ENCODE measurements at places on chromosomes 5 and 9. TPM values are rescaled to one million over a fixed set of nuclear protein-coding genes. Genes with fewer than 3 reads are reported as not detected.
A peak's percentile ranks its signal among the peaks of the same experiment; 100 is the strongest.

PCDHA9 gene
- total RNA-seq: 2.5 TPM

RLN1 gene
- total RNA-seq: not detected

PCDHA12 gene
- 18.7 TPM for total RNA-seq

- DNase-seq: no peak
These were observed 17.2 kb downstream of the OR2S2 start for GRCh38 chr9:35940458-35941407.

- no peak for DNase-seq
These were observed 1.9 kb downstream of the LRRC14B start for GRCh38 chr5:192970-193831.

- DNase-seq: no peak
These were observed 202.4 kb downstream of the GLIS3 start for GRCh38 chr9:4097515-4097914.

DNA sequence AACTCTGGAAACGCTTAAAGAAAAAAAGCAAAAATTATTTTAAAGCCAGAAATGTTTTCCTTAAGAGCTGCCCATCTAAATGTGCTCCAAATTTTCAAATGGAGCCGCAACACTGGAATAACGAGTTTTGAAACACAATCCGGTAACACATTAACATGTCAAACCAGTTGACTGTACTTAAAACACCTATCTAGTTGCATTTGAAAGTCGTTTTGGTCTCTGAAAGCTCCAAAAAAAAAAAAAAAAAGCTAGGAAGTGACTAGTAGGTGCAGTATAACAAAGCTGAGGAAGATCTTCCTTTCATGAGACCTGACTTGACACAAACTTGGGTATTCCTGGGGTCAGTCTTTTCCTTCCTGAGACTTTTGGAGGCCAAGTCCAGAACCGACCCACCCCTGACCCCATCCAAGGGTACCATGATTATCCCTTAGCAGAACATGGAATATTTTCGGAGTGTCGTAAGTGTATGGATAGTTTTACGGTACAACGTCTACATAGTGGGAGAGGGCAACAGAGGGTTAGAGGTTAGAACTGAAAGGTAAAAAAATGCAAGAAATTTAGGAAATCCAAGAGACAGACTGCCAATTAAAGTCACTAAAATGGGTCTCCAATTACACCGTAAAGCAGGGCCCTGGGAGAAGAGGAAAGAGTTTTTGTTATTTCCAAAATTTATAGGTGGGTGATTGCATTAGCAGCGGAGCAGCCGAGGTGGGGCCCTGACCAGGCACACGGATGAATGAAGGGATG lies 812 bp downstream of the CETN3 start:
- peak; percentile 15 for DNase-seq

DNA sequence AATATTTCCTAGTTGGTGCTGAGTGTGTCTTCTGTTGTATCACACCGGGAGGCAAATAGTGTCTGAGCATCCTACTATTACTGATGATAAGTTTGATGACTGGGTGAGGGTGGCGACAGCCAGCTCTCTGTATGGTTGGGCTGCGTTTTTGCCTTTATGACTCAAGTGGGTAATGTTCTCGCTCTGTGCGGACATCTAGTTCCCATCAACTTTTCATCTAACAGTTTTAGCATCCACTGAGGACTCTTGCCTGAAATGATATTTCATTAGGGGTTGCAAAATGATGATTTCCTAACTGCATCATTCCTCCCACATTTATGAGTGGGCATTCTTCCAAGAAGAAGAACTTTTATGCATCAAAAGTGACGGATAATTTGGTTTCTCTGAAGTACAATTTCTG lies 26.5 kb downstream of the HMCN2 start:
- no peak for DNase-seq

DNA sequence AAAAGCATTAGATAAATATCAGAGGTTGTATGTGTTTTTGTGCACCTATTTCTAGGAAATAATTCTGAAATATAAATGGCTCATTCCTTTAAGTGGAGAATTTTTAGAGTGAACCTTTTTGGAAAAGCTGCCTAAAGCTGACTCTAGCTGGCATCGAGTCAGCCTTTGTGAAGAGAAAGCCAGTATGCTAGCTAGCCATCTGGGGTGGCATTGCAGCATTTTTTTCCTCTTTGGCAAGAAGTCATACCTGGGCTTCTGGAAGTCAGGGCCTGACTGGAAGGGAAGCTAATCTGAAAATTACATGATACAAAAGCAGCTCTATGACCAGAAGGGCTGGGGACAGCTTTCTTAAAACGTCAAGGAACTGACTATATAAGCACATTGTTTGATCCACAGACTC lies 19.7 kb downstream of the ANP32B start:
- DNase-seq: no peak

DNA sequence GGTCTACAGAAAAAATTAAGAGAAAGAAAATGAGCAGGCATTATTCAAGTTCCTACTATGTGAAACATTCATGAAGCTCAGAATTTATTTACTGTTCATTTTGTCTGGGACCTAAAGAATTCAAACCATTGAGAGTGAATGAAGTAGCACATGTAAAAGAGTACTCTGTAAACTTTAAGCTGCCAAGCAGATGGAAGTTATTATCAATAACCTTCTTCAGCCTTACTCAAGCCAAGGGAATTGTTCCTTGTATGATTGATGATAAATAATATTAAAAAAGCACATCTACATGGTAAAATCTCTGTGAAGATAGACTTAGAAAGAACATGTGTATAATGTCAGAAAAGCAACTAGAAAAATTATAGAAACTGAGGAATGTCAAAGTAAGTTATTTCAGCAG lies 17.8 kb upstream of the GLIS3 start:
- DNase-seq: no peak

GRCh38 chr5:76443066-76443800 lies 40.1 kb downstream of the IQGAP2 start:
- DNase-seq: no peak

DNA sequence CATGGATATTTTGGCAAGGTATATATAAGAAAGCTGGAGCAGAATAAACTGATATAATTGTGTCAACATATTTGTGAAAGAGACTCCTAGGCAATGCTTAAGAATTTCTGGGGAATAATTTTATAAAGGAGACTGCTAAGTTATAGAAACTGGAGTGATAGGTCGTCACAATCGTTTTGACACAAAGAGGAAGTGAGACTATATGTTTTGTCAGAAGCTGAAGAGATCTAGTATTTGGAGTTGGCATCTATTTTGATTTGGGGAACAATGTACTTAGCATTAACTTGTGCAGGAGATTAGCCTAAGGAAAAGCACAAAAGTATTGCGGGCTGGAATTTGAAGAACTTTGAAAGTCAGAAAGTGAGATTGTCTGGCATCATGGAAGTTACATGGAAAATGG lies 582.5 kb downstream of the TAF11L14 start:
- no peak for DNase-seq

DNA sequence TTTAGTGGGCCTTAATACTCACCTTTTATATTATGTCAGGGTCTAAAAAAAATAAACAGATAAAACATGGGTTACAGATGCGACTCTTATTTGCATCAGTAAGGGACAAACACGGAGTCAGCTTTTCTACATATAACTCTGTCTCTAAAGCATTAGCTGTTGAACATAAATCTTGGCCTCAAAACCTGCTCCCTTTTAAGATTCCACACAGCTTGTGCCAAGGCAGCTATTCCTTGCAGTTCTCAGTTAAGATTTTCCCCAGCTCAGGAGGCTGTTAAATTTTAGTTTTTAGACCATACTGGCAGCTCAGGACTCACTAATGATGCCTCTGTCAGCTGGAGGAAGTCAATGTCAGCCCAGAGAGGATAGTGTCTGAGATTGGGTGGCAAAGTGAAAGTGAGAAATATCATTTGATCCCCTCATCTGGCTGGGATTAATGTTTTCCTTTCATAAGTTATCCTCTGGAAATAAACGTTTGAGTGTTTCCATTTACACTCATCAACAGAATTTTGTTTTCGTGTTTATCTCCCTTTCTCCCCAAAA lies 287.5 kb downstream of the ELAVL2 start:
- DNase-seq: no peak

DNA sequence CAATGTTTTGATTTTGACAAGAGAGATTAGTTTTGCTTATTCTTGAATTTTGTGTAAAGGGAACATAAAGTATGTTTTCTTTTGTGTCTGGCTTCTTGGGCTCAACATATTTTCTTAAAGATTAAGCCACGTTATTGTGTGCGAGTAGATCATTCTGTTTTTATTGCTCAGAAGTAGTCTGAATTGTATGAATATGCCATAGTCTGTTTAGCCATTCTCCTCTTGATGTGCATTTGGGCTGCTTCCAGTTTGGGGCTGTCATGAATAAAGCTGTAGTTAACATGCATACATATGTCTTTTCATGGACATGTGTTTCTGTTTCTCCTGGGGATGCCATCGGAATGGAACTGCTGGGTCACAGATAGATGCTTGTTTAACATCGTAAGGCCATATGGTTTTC lies 198.9 kb downstream of the FANCC start:
- no peak for DNase-seq

DNA sequence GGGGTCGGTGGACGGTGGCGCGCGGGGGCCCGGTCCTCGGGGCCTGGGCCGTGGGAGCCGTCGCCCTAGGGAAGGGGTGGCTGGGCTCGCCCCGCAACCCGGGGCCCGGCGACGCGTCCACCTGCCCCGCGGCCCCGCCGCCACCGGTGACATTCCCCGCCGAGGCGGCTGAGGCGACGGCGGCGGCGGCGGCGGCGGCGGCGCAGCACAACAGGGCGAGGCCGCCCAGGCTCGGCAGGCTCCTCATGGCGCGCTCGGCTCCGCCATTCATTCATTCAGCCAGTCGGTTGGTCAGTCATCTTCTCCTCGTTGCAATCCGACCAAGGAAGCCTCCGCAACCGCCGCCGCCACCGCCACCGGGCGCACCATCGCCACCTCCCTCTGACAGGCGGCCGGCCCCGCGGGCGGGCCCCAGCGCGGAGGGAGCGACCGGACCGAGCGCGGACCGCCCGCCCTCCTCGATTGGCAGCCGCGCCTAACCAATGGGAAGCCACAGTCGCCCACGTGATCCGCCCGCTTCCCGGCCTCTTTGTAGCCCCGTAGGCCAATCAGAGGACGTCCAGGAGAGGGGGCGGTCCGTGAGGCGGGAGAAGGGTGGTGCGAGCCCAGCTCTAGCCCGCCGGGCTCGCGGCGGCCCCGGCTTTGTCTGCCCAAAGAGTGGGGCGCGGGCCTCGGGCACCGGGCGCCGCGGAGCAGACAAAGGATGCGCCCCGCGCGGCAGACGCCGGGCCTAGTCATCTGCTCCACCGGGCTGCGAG lies at the start of gene MEGF9:
MEGF9 (minus strand) TSS at position 383 of the 758 bp plus-strand sequence; CDS start at position 271, 112 bp downstream.
- DNase-seq: peak; percentile 99

- peak; percentile 3 for DNase-seq
These were observed 79.6 kb downstream of the WNK2 start for GRCh38 chr9:93263334-93264229.

DNA sequence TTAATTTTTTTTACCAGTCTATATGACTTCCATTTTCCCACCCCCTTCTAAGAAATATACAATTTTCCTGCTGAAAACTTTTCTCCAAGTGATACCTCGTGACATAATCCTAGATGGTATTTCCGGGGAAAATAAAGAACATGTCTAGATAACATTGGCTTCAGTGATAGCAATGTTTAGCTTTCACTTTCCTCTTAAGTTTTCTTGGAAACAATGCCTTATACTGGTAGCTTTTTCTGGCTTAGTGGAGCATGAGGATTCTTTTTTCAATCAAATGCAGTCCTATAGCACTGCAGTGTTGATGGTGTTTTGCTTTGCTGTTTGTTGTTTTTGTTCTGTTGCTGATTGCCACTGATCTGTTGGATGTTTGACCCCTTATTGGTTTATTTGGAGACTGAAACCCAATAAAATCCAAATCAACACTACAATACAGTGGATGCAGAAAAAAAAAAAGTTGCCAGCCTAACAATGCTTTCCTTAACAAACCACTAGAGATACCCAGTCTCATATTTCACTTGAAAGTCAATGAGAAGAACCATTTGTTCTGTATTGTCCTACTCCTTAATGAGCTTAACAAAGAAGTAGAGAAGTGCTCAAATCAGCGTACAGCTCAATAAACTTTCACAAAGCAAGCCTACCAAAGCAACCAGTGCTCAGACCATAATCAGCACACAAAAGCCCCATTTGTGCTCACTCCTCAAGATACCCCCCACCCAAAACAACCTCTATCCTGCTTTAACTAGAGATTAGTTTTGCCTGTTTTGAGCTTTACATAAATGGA lies 74.2 kb upstream of the GRAMD2B start:
- no peak for DNase-seq

GRCh38 chr5:145939540-145940065 lies 3.2 kb downstream of the SH3RF2 start:
- no peak for DNase-seq

- no peak for DNase-seq
These were observed 255.3 kb downstream of the SYK start for GRCh38 chr9:91056917-91057316.

- DNase-seq: no peak
These were observed 28.7 kb downstream of the ANKRD33B start for GRCh38 chr5:10592601-10593000.

DNA sequence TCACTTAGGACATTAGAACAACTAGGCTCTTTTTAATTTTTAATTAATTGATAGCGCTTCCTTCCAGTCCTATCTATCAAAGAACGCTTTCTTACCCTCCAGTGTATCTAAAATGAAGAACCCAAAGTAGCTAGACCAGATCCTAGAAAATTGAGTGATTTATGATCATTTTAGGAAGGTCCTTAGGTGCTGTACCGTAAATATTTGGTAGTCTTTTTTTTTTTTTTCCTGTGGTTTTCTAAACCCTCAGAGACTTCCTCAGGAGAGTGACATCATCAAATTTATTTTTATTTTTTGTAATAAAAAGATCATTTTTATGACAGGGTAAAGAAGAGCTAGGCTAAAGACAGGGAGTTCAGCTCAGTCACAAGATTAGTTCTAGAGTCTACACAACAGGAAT lies 197.4 kb downstream of the WDR70 start:
- DNase-seq: no peak

DNA sequence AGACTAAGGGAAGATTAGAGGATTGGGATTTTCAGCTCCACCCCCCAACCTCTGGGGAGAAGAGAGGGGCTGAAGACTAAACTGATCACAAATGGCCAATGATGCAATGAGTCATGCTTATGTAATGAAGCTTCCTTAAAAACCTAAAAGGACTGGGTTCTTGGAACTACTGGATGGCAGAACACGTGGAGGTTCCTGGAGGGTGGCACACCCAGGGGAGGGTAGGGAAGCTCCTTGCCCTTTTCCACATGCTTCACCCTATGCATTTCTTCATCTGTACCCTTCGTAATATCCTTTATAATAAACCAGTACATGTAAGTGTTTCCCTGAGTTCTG lies 48.6 kb downstream of the ARHGEF28 start:
- no peak for DNase-seq

DNA sequence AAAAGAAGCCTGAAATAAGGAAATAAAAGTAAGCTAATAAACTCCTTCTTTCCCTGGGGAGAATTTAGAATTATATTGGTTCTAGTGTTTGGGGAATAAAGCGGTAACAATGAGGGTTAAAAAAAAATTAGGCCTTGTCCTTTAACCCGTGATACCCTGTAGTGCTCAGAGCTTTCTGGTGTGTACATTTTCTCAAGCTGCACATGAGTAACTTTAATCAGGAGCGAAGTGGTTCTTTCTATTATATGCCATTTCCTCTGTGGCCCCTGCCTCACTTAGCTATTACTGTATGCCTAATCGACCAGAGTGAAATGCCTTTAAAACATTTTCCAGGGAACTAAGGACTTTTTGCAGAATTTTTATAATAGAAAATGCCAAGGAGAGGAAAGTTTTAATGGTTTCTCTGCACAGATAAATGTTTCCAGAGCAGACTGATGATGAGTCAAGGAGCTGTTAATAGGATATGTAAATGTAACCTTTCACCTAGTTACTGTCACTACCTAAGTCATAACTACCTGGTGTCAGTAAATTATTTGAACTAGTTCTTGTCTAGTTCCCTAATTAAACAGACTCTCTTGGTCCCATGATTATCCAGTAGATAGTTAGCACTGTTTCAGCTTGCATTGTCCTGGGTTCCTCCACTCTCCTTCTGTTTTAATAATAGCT lies 7.6 kb downstream of the PAM start:
- DNase-seq: no peak

Data from hepatocyte (in vitro differentiated cells).